Hypothalamus (tissue), 51 donors: ENCODE measurements at places on chromosomes 13 and 19.

DNA sequence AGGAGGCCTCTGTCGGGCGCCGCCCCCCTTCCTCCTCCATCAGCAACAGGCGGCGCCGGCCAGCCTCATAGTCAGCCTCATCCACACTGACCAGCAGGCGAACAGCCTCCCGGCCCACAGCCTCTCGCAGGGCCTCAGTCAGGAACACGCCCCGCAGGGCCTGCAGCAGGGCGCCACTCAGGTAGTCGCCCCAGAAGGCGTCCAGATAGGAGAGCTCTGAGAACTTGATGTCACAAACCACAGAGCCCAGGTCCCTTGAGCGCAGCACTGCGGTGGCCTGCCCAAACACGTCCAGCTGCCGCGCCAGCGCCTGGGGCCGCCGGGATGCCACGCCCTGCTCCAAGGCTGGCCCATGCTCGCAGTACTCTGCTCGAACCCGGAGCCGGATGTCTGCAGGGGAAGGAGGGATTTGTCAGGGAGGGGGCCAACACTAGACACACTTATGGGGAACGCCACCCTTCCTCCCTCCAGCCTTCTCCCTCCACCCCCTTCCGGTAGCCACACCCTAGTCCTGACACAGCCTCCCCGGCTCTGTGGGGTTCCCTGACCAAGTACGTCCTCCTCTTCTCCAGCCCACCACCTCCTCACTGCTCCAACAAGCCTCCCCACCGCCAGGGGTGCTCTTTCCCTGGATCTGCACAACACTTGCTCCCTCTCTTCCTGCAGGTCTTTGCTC is 17.9 kb downstream of the DEDD2 start:
- DNase-seq = no peak

DNA sequence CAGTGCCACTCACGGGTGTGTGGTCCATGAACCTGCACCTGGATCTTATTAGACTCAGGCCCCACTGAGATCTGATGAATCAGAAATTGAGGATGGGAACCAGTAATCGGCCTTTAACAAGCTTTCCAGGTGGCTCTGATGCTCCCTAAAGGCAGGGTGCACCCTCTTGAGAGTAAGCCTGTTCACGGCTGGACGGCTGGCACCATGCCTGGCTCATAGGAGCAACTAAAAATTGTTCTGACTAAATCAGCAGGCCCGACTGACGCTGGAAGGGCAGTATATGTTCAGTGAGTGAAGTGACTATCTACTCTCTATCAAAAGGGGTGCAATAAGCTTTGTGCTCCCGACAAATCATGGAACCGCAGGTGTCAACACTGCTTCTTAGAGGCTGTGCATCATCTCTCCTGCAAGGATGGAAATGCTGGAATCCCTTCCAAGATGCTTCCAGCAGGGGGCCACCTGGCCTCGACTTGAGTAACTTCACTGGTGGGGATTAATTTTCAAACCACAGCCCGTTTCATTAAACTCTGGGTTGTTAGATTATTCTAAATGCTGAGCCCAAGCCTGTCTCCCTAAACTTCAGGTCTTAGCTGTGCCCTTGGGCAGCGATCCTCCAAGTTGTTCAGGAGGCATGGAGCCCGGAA is 28.4 kb downstream of the TMTC4 start:
- peak; percentile 11 for DNase-seq

GRCh38 chr19:21915411-21915810 is 79.4 kb upstream of the ZNF43 start:
- DNase-seq = no peak

DNA sequence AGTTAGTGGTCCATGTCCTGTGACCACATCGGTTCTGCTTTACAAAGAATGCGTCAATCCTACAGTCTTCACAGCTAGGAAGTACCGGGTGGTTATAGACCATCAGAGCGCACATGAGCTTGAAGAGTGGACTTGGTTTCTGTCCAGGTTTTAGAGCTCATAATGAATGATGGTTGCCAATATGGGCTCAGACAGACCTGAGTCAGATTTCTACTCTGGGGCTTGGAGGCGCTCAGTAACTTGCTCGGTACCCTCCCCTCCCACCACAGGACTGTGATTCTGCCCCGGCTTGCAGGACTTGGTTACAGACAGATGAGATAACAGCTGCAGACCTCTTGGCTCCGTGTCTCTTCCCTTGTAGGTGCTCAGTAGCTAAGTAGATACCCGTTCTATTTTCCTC is 284.7 kb downstream of the TSHZ3 start:
- DNase-seq = no peak

- DNase-seq = no peak
Observed at GRCh38 chr19:2719920-2720776, 1.0 kb downstream of the DIRAS1 start.

DNA sequence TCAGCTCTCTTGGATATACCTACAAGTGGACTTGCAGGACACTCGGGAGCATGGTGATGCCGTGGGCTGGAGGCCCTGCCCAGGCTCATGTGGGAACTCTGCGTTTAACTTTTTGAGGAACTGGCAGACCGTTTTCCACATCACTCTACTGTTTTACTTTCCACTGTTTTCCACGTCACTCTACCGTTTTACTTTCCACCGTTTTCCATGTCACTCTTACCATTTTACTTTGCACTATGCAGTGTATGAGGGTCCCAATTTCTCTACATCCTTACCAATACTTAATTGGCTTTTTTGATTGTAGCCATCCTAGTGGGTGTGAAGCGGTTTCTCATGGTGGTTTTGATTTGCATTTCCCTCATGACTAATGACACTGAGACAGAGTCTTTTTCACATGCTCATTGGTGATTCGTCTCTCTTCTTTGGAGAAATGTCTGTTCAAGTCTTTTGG is 40.5 kb downstream of the GATAD2A start:
- DNase-seq = no peak

- no peak for DNase-seq
Observed at GRCh38 chr19:16170134-16170533, 3.2 kb downstream of the CIB3 start.

- no peak for DNase-seq
Observed at GRCh38 chr19:53545271-53546065, 7.5 kb downstream of the ZNF331 start.

- DNase-seq = no peak
Observed at GRCh38 chr13:64256751-64257150, 2841.1 kb upstream of the PCDH20 start.

- no peak for DNase-seq
Observed at GRCh38 chr13:29746148-29746677, 104.2 kb downstream of the UBL3 start.

DNA sequence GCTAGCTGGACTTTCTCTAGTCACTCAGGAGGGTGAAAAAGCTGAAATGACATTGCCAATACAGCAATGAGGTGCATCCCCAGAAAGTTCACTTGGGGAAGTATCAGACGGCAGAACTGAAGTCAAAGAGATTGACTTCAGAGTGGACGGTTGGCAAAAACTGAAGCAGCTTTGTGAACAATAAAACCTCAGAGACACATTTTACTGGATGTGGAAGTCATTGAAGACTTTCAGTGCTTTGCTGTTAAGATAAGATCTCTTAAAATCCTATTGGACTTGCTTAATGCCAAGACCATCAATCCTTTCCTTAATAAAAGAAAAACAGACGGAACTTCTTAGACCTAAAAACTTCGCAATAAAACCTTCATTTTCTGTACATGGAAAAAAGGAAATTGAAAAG is 103.7 kb downstream of the ABCC4 start:
- DNase-seq = no peak

GRCh38 chr13:24223341-24224231 is 63.1 kb downstream of the SPATA13 start:
- no peak for DNase-seq

GRCh38 chr13:30142486-30143211 is 164.7 kb downstream of the KATNAL1 start:
- no peak for DNase-seq

DNA sequence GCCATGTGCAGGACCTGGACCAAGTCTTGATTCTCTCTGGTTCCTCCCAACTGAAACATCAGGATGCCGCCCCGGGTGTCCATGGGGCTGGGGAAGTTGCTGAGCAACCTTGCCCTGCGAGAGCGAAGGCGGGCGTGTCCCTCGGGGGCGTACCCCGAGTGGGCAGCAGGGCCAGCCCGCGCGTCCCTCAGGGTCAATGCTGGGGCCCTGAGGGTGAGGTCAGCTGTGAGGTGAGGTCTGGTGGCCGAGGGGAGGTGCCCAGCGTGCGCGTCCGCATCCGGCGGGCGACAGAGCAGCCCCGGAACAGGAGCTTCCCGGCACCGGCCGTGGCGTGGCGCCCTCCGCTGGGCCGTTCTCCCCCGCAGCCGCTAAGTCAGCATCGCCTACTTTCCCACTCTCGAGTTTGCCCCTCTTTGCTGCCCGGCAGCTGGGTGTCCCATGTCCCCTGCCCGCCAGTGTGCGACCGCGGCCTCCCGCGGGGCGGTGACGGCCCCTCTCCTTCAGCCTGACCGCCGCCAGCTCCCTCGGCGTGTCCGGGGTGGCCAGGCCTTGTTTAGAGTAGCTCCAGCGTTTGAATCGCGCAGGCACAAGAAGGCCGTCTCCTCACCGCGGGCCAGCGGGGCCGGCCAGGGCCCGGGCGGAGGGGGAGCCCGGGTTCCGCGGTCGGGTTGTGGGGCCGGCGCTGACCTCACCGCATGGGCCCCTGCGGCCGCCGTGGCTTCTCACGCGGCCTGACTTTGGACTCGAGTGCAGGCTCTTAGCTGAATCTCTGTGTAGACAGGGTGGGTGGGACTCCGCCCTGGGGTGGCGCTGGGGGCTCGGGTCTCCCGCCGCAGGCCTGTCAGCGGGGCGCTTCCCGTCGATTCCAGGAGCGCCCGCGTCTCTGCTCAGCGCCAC is 33.0 kb downstream of the GJA3 start:
- DNase-seq = no peak

- no peak for DNase-seq
Observed at GRCh38 chr13:97448503-97449251, 14.7 kb downstream of the RAP2A start.

- DNase-seq = no peak
Observed at GRCh38 chr13:33612641-33613638, 205.0 kb upstream of the RFC3 start.

DNA sequence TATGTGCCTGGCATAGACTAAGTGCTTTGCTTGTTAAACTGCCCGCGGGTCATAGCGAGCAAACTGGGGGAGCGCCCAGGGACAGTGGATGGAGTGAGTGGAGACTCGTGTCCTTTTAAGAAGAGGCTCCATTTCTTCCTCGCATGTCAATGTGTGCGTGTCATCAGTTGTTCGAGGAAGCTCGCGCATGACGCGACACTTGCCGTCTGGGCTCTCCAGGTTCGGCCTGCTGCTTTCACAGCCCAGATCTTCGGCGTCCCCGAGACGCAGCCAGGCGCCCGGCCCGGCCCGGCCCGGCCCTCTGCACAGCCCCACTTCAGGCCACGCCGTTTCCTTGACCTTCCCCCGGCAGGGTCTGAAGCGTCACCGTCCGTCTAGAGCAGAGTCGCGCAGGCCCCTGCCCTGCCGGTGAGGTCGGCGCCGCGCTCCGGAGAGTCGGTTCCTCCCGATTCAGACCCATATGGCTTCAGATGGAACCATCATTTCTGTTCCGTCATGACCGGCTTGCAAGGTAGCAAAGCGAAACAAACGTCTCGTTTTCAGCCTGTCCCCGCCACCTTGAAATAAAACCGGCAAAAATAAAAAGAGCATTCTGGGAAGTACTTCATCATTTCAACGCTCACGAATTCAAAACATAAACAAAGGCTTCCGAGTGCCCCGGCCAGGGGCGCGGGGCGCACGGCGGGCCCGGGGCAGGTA is 599 bp upstream of the ARHGEF7 start:
- DNase-seq = peak; percentile 39

DNA sequence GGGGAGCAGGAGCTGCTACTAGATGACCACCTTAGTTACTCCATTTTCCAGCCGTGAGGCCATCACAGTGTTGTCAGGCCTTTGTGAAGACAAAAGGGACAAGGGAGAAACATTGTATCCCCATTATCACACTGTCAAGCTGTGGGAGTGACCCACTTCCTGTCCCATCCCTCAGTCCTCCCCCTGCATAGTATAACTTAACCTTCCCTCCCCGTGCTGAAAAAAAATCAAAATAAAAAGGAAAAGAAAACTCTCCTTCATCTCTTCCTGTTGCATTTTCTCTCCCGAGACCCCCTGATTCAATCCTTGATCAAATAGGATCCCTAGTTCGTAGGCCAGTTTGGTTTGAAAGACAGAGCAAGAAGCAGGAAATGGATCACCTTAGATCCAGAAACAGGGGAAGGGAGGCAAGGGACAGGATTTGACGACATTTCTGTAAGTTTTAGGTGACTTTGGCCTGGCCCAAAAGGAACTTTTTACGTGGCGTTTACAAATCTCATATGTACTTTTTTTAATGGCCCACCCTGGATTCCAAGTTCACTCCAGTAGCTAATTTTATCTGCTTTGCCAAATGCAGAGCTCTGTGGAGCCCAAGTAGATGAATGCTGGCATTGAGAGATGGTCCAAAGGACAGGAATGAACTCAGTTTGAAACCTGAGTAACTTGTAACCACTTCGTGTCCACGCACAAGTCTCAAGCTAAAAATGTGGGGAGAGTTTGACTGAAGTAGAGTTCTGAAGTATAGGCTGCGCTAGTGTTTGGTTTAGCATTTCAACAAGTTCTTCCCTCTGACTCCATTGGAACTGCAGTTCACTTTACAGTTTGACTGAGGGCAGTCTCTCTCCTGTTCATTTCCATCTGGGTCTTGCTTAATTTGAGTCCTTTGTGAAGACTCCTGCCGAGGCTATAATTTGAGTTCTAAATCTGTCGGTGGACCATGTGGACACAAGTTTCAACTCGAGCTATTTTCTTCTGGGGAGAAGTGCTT is 16.6 kb upstream of the GATAD2A start:
- no peak for DNase-seq

GRCh38 chr19:8449830-8450229 is 5.1 kb downstream of the HNRNPM start:
- no peak for DNase-seq

- DNase-seq = no peak
Observed at GRCh38 chr13:32549788-32550187, 11.2 kb upstream of the N4BP2L2 start.

DNA sequence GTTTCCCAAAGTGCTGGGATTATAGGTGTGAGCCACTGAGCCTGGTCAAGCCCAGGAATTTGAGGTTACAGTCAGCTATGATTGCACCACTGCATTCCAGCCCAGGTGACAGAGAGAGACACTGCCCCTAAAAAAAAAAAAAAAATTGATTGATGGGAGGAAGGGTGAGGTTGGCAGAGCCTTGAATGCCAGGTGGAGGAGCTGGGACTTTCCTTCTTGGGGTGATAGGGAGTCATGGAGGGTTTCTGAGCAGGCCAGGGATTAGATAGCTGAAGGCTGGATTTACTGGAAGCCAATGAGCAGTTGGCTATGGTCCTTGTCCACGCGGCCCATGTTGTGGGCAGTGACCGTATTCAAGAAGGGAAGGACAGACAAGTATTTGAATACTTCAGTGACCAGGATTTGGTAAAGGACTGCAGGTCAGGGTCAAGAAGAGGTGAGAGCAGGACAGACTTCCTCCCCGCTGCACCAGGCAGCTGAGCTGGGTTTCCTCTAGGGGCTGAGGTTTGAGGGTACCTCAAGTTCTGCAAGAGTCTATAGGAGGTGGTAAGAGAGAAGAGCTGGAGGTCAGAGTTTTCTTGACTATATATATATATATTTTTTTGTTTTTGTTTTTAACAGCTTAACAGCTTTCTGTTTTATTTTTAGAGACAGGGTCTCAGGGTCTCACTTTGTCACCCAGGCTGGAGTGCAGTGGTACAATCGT is 6.9 kb upstream of the ICAM4 start:
- no peak for DNase-seq
